ENCODE measurements at places on chromosomes 6 and 20. TPM values are rescaled to one million over a fixed set of nuclear protein-coding genes. Genes with fewer than 3 reads are reported as not detected.

TAF4 gene
- total RNA-seq, result 20.0 TPM

FAM217A gene
- not detected for total RNA-seq

DNA sequence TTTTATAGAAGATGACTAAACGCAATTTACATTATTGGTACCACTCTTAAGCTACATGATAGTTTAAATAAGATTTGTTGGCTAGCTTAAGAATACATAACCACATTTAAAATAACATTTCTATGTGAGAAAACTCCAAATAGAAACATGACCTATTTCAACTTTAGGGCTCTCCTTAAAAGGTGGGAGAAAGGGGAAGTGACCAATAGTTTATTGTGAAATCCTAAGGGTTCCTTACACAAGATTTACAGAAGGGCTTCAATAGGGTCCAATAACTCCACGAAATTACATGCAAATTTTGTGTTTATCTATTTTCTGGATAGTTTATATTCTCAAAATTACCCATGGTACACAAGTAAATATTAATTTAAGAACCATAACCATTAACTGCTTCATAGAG, 91.6 kb upstream of the DST start:
- peaks cover 6% of the 10 kb centered on the region for H3K27me3 ChIP-seq
- no peak overlapping the region for H3K27ac ChIP-seq
- no peak for DNase-seq
- no peaks in the 10 kb centered on the region for H3K36me3 ChIP-seq
- H3K4me3 ChIP-seq, result no peak overlapping the region

- peaks cover 3% of the 10 kb centered on the region for H3K27me3 ChIP-seq
- no peak for DNase-seq
- H3K4me1 ChIP-seq, result peaks cover 35% of the 10 kb centered on the region
- H3K4me3 ChIP-seq, result no peak overlapping the region
- H3K36me3 ChIP-seq, result peaks cover 8% of the 10 kb centered on the region
Measured at GRCh38 chr20:62908971-62909791, 17.1 kb downstream of the DIDO1 start.

Measured in glutamatergic neuron (in vitro differentiated cells).